ENCODE measurements at places on chromosomes 6 and 20.

GRCh38 chr6:47152666-47153403 lies 110.7 kb upstream of the ADGRF1 start:
- DNase-seq: no peak

GRCh38 chr6:1130709-1131108 lies 181.2 kb upstream of the FOXQ1 start:
- DNase-seq: no peak

GRCh38 chr6:43428112-43428570 lies 800 bp downstream of the ABCC10 start:
- DNase-seq: no peak

GRCh38 chr20:1225783-1226654 lies at the start of gene RAD21L1:
RAD21L1 (plus strand) TSS chr20:1226044; CDS start chr20:1228454, 2,410 bp downstream.
- DNase-seq: peak; percentile 58

- DNase-seq: no peak
These were observed 709 bp upstream of the ZNF76 start for GRCh38 chr6:35258858-35259193.

DNA sequence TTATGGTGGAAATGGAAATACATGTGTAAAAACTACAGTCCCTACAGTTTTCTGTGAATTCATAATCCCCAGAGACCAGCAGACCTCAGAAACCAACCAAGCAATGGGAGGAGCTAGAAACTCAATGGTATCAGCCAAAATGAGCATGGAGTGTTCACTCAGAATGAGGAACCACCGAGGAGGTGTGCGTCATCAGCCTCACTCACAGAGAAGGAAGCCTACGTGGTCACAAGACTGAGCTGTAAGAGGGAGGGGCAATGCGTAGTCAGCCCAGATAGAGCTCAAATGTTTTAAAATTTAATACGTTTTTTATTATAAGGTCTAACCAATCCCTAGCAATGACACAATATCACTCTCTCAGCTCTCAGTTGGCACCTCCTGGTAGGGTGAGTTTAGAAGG lies 17.4 kb downstream of the MYLK4 start:
- DNase-seq: no peak

DNA sequence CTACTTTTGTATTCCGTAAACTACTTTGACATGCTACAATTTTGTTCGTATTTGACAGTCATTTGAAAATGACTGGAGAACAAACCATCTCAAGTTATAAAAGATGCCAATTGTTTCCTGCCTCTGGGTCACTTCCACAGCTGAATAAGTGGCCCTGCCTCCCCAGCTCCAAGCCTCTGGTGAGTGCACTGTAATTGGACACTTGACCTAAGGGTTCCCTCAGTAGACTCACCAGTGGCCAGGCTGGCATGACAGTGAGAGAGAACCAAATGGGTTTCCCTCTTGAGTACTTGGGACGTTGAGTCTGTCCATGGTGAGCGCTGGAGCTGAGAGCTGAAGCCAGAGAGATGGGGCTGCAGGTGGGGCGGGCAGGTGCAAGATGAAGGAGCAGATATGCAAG lies 57.1 kb downstream of the SLC35D3 start:
- no peak for DNase-seq

- DNase-seq: no peak
These were observed 95.6 kb downstream of the HDGFL1 start for GRCh38 chr6:22664968-22665367.

GRCh38 chr20:63125581-63125837 lies 90.4 kb downstream of the YTHDF1 start:
- DNase-seq: no peak

DNA sequence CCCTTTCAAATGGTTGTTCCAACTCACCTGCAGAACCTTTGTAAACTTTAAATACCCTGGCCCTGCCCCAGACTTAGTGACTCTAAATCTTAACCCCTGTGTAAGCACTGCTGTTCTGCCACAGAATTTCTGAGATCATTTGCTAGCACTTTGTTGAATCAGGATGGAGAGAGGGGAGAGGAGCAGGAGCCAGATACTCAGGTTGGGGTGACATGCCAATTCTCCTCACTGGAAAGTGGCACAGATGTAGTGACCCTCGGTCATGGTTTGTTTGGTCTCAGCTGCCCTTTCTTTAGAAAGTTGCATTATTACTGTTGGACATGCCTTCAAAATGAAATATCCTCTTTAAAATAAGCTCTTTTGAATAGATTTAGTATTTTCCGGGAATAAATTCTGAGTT lies 168.0 kb downstream of the ZFAND3 start:
- no peak for DNase-seq

DNA sequence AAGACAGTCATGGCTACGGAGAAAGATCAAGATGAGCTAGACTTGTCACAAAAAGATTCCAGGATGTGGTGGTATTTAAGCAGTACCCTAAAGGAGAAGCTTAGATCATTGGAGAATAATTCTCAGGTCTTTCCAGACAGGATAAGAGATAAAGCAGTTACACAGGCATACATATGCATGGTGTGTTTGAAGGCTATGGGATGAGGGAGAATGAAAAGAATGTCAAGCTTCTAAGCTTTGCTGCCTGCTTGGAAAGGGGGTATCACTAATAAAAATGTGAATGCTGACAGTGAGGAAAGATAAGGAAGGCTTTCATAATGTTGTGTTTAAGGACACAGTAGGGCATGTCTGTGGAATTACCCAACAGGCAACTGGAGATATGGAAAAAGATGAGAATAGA lies 28.1 kb downstream of the RWDD2A start:
- no peak for DNase-seq

GRCh38 chr20:63064310-63064709 lies 57.5 kb upstream of the BHLHE23 start:
- DNase-seq: no peak

DNA sequence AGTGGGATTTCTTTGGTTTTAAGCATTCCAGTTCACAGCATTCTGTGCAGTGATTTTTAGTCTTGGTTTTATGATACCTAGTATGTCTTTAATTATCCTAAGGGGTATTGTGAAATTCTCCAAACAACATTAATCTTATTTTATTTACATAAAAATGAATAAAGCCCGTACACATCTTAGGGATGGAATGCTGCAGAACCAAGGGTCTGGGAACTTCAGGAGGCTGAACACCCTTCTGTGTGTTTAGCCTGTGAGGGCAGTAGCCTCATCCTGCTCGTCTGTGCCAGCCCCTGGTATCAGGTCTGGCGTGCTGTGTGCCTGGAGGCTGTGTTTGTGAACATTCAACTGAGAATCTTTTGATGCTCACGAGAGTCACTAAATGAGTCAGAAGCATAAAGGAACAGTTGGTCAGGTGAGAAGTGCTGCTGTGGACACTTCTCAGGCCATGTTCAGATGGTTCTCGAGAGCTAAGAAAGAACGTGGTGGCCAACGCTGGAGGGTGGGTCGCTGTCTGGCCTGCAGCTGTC lies 25.2 kb upstream of the C20orf204 start:
- no peak for DNase-seq

- DNase-seq: no peak
These were observed 4.5 kb upstream of the SERINC1 start for GRCh38 chr6:122476131-122476530.

GRCh38 chr6:135281227-135281626 lies 100.1 kb downstream of the MYB start:
- no peak for DNase-seq

GRCh38 chr6:22045261-22045912 lies 251.4 kb downstream of the PRL start:
- DNase-seq: no peak

- no peak for DNase-seq
These were observed 9.3 kb downstream of the ROMO1 start for GRCh38 chr20:35708502-35708901.

- no peak for DNase-seq
These were observed 97.0 kb downstream of the FOXF2 start for GRCh38 chr6:1486387-1486786.

GRCh38 chr6:100457311-100457990 lies 7.3 kb downstream of the SIM1 start:
- DNase-seq: no peak

DNA sequence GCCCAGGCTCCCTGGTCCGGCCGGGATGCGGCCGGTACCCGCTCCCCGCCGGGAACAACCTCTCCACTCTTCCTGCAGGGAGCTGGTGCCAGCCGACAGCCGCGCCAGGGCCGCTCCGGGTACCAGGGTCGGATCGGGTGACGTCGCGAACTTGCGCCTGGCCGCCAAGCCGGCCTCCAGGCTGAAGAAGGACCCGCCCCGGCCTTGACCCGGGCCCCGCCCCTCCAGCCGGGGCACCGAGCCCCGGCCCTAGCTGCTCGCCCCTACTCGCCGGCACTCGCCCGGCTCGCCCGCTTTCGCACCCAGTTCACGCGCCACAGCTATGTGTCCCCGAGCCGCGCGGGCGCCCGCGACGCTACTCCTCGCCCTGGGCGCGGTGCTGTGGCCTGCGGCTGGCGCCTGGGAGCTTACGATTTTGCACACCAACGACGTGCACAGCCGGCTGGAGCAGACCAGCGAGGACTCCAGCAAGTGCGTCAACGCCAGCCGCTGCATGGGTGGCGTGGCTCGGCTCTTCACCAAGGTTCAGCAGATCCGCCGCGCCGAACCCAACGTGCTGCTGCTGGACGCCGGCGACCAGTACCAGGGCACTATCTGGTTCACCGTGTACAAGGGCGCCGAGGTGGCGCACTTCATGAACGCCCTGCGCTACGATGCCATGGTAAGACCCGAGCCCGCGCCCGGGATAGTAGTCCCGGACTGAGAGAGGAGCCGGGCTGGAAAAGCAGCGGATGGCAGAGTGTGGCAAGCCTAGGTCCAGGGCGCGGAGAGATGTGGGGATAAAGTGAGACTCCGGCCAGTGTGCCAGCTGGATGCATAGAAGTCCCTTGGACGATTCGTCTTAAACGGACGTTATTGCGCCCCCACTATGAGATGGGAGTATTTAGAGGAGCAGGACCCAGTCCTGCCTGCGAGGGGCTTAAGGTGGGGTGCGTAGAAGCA lies at the start of gene NT5E:
NT5E (plus strand) TSS at position 266 of the 942 bp plus-strand sequence; CDS start at position 323, 57 bp downstream.
- DNase-seq: no peak

- DNase-seq: no peak
These were observed 669.5 kb downstream of the MAFB start for GRCh38 chr20:40019510-40019909.

GRCh38 chr6:73688351-73688750 lies 7.7 kb upstream of the CD109 start:
- no peak for DNase-seq

GRCh38 chr6:12313992-12314589 lies 23.9 kb downstream of the EDN1 start:
- no peak for DNase-seq

DNA sequence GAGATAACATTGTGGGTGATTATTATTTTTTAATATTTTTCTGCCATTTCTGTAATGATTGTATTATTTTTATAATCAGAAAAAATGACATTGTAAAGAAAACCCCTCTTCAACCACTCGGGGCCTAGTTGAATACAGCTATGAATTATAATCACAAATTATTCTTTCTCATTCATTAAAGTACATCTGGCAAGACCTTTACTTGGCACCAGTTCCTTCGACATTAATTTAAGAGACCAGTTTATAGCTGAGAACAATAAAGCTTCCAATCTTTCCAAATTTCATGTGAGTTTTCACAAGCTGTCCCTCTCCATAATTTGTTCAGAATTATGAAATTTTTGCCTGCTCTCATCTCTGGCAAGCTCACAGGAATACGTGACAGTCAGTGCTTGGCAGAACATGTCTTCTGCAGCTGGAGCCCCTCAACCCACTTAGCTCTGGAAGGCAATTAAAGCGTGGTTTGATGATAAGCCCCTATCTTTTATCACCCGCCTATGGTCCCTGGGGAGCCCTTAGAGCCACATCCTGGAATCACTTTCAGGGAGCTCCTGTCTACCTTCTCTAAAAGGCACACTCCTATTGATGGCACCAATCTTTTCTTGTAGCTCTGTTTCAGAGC lies 237.2 kb upstream of the PRND start:
- DNase-seq: no peak

- DNase-seq: no peak
These were observed 43.4 kb downstream of the DLGAP4 start for GRCh38 chr20:36349384-36350170.

DNA sequence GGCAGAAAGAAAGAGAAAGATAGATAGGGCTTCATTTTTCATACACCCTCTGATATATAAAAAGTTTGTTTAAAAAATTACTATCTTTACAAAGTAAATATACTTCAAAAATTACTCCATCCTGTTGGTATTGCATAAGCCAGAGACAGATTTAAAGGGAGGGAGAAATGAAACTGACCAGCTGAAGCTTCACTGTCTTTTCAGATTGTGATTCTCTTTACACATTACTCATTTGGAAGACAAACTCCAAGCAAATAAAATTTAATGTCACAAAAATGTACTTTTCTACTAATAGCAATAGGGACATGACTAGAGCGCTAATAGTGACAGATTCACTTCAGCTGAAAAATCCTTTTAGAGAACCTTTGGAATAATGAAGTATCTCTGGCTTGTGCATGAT lies 38.6 kb upstream of the MARCKS start:
- DNase-seq: no peak

- no peak for DNase-seq
These were observed 2.2 kb downstream of the SNX21 start for GRCh38 chr20:45835825-45836224.

GRCh38 chr6:162177746-162178145 lies 549.8 kb downstream of the PRKN start:
- no peak for DNase-seq

- DNase-seq: no peak
These were observed 437.8 kb downstream of the CDH26 start for GRCh38 chr20:60395991-60396390.

- no peak for DNase-seq
These were observed 44.7 kb upstream of the SIRPG start for GRCh38 chr20:1702328-1702727.
